ENCODE measurements at places on chromosomes 2 and 18.

- DNase-seq: no peak
Observed at GRCh38 chr2:136065384-136065783, 52.6 kb downstream of the CXCR4 start.

- DNase-seq: no peak
Observed at GRCh38 chr2:159803235-159803962, 5.4 kb upstream of the CD302 start.

DNA sequence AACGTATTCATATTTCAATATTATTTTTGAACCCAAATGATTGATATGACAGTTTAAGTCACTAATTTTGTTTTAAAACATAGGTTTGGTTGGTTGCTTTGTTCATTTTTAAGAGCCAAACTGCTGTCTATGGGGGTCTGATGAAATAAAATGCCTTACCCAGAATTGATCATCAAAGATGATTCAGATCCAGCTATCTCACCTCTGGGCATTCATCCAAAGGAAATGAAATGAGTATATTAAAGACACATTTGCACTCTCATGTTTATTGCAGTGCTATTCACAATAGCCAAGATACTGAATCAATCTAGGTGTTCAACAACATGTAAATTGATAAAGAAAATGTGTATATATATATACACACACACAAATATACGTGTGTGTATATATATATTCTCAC, 326.9 kb upstream of the GULP1 start:
- DNase-seq: no peak

DNA sequence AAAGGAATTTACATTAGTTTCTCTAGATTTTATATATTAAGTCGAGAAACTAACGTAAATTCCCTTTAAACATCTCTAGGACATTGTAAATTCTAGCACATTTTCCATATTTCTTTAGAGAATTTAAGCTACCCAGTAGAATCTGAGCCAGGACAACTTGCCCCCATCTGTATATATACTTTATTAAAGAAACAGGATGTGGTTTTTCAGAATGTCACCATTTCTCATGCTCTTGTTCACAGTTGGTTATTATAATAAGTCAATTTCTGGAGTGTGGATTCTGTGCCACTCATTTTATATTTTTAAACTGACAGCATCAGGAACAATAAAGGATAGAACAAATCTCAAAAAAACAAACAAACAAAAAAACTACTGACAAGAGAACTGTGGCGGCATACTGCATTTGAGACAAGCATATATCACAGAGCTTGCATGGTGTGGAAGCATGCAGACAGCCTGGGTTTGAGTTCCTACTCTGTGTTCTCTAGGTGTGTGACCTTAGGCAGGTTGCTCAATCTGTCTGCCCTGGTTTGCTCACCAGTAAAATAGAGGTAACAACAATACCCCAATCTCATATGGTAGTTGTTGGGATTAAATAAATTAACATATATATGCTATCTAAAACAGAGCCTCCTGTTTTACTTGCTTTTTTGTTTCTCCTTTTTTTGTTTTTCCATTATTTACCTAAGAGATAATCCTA, 61.4 kb upstream of the DNER start:
- DNase-seq: no peak

- no peak for DNase-seq
Observed at GRCh38 chr2:168589236-168590211, 133.5 kb downstream of the CERS6 start.

DNA sequence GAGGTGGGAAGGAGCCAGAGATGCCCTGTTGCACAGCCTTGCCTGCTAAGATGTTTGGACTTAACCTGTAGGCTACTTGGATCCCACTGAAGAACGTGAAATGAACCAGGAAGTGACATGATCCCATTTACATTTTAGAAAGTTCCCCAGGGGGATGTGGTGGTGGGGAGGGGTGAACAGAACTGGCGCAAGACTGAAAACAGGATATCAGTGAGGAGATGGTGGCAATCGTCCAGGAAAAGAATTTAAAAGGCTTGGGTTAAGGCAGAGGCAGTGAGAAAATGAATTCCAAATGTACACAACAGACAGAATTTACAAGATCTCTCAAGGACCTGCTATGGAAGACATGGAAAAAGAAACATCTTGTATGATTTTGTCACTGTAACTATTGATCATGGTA, 42.3 kb downstream of the SULT1C2 start:
- DNase-seq: no peak

GRCh38 chr2:128494640-128495321, 176.1 kb upstream of the HS6ST1 start:
- no peak for DNase-seq

- DNase-seq: no peak
Observed at GRCh38 chr2:17171446-17172049, 346.7 kb downstream of the RAD51AP2 start.

DNA sequence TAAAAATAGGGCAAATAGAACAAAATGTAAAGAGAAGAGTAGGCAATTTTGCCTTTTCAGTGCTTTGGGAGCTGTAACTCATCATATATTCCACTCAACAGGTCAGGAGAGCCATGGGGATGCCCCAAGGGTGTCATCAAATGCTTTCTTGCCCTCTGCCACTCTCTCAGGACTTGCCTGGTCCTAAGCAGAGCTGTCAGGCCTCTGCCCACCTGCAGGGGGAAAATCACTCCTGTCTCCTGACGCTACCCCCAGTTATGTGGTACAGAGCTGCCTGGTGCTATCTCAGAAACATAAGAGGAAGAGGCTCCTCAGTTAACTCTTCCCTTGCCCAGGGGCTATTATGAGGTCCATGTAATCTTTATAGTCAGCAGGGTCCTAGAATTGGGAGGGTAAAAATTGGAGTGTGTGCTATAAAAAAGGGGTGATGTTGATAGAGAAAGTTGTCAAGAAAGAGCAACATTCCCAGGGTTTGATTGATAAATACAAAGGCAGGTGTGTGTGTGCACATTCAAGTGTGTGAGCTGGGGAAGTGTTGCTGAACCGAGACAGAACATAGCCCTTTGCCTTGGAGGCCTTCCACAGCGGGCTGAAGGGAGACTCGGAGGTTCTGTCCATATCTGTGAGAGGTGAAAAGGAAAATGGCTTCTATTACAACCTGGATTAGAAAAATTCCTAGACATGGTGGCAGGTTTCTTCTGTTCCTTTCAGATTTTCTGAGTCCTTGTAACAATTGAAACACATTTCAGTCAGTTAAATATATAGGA, 25.4 kb downstream of the PTPRM start:
- DNase-seq: no peak

DNA sequence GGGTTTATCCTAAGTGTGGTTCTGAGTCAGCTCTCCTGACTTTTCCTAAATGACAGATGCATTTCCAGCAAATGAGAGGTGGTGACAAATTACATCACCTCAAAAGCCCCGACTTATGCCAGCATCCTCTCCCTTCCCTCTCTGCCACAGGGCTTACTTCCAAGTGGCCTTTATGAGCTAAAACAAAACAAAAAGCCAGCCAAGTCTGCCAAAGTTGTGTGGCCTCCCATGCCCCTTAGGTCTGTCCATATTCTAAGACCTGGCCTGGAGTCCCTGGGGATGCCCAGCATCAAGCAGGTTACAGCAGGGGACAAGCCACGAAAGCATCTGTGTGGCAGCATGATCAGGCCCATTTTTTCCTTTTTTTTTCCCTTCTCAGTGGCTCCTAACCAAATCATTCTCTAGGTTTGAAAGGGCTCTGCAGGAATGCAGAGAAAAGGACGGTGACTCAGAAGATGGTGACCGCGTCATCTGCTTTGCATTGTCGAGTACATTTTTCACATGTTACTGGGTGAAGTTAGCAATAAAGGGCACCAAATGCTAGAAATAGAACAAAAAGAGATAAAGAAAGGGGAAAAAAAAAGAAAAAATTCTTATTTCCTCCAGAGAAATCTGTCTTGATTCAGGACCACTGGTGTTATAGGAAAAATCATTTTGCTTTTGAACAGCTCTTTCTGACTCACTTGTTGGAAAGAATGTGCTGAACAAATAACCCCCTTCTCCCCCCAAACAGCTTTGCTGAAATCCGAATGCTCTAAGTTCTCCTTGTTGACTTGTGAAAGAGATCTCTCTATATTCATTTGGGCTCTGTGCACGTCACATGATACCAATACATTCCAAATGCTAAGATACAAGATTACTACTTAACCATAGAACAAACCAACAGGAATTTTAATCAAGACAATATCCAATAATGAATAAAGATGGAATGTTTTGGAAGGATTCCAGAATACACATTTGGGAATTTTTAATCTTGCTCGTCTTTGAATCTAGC, 178.7 kb downstream of the EN1 start:
- DNase-seq: no peak

GRCh38 chr18:60898111-60898510, 435.1 kb upstream of the CDH20 start:
- no peak for DNase-seq

DNA sequence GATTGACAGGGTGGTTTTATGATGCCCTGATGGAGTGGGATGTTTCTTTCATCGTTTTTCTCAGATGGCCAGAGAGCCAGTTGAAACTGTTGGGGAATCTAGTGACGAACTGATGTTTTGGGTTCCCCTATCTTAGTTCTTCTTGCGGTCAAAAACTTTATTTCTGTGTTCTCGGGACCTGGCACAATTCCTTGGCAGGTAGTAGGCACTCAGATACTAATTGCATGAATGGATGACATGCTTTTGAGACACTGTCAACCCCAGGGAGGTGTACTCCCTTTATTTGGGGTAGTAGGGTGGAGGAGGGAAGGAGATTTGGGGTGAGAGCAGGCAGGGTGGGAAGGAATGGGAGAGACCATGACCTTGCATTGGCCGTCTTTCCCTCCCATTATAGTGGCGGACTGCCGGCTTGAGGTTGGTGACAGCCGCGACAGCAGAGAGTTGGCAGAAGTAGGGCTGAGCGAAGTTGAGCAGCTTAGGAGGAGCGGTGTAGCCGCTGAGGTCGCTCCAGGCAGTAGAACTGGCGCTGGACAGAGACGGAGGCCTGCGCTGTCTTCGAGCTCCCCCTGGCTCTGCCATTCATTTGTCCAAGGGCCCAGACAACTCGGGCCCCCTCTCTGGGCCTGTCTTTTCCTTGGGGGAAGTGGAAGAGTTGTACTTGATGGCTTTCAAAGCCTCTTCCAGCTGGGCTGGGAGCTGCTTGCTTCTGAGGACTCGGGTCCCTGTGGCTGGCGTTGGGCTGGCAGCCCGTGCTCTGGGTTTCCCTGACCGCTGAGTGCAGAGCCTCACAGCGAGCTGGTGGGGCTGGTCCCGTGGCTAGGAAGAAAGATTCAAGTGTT, 2.6 kb downstream of the TET3 start:
- no peak for DNase-seq

DNA sequence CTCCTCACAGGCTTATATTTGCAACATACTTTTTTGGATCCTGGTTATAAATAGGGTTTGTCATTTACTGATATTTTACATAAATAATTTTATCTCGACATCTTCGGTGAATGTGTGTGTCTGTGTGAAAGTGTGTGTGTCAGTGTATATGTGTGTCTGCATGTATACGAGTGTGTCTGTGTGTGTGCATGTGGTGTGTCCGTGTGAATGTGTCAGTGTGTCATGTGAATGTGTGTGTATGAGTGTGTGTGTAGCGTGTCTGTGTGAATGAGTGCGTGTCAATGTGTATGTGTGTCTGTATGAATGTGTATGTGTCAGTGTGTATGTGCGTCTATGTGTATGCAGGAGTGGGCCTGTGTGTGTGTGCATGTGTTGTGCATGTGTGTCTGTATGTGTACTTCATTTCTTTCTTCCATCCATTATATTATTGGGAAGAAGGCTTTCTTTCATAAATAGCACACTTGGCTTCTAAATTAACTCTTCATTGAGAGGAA, 161.6 kb downstream of the ST6GAL2 start:
- DNase-seq: no peak

DNA sequence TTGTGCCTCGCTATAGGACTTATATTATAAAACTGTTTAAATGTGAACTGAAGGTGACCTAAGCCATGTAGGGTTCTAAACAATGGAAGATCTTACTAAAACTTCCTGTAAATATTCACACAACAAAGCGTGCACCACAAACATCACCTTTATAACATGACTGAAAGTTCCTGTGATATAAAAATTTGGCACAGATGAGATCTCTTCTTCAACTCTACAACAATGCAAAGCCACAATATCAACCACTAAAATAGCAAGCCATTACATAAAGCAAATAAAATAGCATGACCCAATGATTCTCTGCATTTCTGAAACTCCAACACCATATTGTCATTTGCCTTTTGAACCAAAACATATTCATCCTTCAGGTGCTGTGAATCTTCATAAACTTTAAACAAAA, 3.5 kb downstream of the YES1 start:
- no peak for DNase-seq

- DNase-seq: no peak
Observed at GRCh38 chr2:109247340-109247739, 118.3 kb downstream of the SH3RF3 start.

DNA sequence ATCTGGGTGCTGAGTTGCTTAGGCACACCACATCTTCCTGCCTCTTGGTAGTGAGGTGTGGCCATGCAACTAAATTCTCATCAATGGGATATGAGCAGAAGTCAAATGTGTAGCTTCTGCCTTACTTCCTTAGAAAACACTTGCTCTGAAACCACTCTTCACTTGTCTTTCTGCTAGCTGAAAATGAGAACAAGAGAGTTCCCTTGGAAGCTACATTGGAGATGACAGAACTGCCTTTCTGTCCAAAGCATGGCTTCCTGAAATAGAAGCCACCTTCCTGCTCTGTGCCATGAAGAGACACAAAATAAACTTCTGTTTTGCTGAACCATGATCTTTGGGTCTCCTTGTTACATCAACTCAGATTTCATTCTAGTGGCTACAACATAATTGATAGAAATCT, 659.9 kb downstream of the IRS1 start:
- DNase-seq: no peak

- no peak for DNase-seq
Observed at GRCh38 chr2:16184945-16185660, 244.8 kb downstream of the MYCN start.

- peak; percentile 11 for DNase-seq
Observed at GRCh38 chr2:190791976-190792575, 88.5 kb upstream of the GLS start.

- peak; percentile 68 for DNase-seq
Observed at GRCh38 chr2:162297925-162298552, 20.4 kb downstream of the IFIH1 start.

DNA sequence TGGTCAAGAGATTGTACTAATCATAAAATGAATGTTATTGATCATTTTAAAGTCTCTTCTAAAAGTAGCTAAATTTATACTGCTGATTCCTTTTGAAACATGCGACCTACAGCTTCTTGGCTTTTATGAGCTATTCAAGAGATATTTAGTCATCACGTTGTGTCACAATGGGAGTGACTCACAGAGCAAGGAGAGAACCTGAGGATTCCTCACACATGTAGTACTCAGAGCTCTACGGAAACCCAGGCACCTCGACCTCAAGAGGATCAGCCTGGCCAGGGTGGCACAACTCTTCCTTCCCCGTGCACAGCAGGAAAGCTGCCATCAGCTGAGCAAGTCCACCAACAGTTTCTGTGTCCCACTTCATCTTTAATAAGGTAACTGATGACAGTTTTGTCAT, at the start of gene DHRS9:
TSS of gene DHRS9 (plus strand) at position 223 of the 400 bp plus-strand sequence. CDS start 12,019 bp downstream, outside the sequence.
- DNase-seq: no peak
